ENCODE measurements at places on chromosomes 11 and 22.

GRCh38 chr11:116589402-116589801 is 183.4 kb downstream of the BUD13 start:
- no peak for DNase-seq

DNA sequence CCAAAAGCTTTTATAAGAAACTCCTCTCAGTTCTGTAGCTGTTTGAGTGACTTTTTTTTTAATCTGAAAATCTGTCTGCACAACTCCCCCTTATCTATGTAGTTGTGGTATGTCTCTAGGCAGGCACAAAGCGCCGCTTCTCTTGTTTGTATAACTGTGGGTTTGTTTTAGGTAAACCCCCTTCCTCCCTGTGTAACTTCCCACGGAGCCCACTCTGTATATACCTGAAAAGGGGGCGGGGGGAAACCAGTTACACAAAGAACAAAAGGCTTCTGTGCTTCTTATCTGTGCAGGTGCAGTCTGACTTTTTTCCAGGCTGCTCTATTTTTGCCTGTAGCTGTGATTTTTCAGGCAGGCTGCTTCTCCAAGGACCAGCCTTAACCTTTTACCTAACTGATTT is 13.2 kb downstream of the OR10AG1 start:
- DNase-seq = no peak

DNA sequence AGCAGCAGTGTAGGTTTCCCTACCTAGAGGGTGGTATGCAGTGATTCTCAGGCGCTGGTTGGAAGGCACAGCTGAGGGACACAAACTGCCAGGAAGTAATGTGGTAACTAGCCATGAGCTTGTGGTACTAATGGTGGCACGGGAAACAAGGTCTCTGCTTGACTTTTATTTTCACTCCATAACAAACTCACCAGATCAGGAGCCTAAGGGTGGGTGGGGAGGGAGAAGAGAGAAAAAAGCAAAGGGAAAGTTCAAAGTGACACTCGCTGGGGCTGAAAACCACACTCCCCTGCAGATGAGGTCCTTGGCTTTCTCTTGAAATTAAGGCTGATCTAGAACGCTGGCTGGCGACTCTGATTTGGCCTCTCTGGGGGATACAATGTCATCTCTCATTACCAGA is 22.0 kb downstream of the TRAF6 start:
- no peak for DNase-seq

GRCh38 chr11:104033134-104033533 is 3.3 kb upstream of the DDI1 start:
- DNase-seq = peak; percentile 88

DNA sequence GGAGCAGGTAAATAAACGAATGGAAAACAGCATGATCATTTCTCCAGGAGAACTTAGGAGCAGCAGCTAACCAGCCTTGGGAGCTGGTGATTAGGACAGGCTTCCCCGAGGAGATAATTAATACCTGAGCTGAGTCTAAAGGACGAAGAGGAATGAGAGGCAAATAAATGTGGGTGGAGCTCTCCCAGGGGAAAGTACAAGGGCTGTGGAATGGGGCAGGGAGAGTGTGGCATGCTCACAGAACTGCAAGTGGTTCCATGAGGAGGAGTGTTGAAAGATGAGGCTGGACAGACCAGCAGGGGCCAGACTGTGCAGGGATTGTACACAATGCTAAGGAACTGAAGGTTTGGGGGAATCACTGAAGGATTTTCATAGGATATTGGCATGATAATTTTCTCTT is 14.2 kb upstream of the TLCD5 start:
- no peak for DNase-seq

DNA sequence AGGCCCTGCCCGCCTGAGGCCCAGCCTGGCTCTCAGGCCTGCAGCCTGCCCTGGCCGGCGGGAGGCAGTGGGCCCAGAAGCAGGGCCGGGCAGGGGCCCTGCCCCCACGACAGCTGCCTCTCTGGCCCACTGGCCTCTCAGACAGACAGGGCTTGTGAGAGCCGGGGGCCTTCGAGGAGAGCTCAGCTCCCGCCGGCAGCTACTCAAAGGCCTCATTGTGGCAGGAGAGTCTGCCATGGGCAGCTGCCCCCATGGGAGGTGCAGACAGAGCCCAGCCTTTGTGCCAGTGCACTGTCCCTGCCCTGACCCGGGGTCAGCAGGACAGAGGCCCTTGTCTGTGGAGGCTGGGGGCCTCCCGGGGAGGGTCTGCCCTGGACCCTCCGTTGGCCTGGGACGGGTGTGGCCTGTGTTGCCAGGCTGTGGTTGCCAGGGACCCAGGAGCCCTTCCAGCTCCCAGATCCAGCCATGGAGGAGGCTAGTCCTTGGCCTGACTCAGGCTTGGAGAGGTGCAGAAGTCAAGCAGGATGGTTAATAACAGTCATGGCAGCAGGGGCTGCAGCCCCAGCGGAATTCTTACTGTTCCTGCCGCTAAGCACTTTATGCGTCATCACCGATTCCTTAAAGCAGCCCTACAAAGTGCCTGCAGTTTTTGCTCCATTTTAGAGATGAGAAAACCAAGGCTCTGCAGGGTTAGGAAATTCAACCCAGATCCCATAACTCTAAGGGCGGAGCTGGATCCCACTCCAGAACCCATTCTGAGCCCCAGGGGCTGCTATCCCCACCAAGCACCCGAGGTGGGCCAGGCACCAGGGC is 12.5 kb downstream of the FLRT1 start:
- no peak for DNase-seq

DNA sequence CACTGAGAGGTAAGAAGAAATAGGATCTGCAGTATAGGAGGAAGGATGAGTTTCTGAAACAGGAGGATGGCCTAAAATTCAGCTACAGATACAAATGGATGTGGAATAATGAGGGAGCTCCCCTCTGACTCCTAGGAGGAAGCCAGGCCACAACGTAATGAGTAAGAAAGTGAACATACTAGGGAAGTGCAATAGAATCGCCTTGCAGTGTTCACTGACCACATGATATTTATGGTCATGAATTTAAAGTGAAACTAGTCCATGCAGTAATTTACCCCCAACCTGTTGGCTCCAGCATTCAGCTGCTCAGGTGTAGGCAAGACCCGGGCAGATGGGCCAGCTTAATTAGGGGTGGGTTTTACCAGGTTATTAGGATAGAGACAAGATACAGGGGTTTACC is 101.7 kb downstream of the DEUP1 start:
- no peak for DNase-seq

All from NCI-H226 (cell line).